ENCODE measurements at places on chromosomes 6 and 20. TPM values are rescaled to one million over a fixed set of nuclear protein-coding genes. Genes with fewer than 3 reads are reported as not detected.

The RAET1L gene
- not detected for total RNA-seq

The TREML4 gene
- total RNA-seq, result not detected

The RBM24 gene
- 2.3 TPM for total RNA-seq

GRCh38 chr6:88168362-88168761, 2.2 kb upstream of the CNR1 start:
- no peak for DNase-seq

- DNase-seq, result no peak
These were observed 105.4 kb upstream of the RIN2 start for GRCh38 chr20:19652591-19653026.

DNA sequence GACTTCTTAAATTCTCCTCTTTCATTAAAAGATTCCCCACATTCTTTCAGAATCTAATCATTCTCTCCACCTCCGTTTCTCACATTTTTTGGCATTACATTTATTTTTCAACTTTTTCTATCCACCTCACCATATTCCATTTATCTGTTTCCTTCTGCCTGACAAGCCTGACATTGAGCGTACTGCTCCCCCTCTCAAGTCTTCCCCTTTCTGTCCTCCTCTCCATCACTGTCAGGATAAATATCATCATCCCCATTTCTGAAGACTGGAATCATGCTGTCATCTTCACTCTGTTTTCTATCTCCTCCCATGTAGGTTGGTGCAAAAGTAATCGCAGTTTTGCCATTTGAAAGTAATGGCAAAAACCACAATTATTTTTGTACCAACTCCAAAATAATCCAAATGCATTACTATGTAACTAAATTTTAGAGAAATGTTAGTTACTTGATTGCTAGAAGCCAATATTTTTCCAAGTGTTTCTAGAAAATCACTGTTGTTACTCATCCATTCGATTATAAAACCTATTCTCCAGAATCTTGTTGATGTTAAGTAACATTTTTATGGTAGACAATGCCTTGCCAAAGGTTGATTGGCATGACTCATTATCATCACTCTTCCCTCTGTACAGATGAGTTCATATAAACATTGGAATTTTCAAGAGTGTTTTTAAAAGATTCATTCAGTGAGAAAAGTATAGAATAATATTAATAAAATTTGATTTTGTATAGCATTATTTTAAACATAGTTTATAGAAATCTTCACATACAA, 292.3 kb upstream of the RNF217 start:
- no peak for DNase-seq

DNA sequence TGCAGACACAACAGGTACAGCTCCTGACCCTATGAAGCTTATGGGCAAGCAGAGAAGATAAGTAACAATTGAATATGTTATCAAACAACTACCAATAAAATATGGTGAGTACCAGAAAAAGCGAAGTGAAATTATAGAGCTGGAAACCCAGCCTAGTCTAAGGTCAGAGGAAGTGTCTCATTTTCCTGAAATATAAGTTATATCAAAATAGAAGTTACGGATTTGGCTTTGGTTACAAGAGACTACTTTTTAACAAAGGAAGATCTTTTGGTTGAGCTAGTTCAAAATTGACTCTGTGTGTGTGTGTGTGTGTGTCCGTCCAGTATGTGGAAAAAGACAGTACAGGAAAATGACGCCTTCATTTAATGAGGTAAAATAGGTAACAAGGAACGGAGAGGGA, 8.9 kb downstream of the STX11 start:
- DNase-seq, result no peak

- no peak for DNase-seq
These were observed 213.5 kb downstream of the RFPL4B start for GRCh38 chr6:112560651-112561050.

DNA sequence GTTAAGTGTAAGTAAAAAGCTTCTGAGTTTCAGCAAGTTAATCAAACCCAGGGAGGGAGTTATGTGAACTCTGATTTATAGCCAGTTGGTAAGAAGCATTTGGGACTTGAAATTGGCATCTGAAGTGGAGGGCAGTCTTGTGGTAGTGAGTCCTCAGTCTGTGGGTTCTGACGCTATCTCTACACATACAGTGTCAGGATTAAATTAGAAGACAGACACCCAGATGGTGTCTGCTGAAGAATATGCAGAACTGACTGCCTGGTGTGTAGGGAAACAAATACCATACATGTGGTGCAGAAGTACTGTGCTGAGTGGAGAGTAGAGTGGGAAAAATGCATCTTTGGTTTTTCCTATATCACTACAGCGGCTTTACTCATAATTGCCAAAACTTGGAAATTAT, 43.5 kb upstream of the PLN start:
- DNase-seq, result no peak

All from H7 (cell line).